ENCODE measurements at places on chromosomes 4 and X.
A peak's percentile ranks its signal among the peaks of the same experiment; 100 is the strongest.

DNA sequence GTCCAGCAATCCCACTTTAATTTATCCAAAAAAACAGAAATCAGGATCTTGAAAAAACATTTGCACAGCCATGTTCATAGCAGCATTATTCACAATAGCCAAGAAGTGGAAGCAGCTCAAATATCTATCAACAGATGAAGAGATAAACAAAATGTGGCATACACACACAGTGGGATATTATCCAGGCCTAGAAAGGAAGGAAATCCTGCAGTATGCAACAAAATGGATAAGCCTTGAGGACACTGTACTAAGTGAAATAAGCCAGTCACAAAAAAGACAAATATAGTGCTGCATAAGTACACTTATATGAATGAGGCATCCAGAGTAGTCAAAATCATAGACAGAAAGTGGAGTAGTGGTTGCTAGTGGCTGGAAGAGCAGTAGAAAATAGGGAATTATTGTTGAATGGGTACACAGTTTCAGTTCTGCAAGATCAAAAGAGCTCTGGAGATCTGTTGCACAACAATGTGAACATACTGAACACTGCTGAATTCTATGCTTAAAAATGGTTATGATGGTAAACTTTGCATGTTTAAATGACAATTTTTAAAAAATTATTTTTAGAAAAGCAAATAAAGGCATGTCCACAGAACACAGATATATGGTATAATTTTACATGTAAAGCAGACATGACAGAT lies 25.6 kb downstream of the CHM start:
- no peak for DNase-seq

DNA sequence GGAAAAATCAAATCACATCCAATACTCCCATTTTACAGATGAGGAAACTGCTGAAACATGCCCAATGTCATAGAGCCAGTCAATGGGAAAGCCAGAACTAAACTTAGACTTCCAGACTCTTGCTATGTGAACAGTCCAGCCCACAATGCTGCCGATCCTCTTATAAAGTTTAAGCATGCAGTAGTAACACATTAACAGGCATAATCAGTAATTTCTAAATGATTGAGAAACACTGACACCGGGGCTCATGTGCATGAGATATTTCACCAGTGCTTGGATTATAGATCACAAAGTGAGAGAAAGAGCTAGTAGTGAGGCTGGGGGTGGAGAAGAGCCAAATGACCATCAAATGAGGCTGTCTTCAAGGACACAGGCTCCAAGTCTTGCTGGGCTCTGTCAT lies 2.5 kb downstream of the BDH2 start:
- no peak for DNase-seq

GRCh38 chr4:10106421-10107039 lies 10.1 kb downstream of the WDR1 start:
- DNase-seq, result no peak

- no peak for DNase-seq
Observed at GRCh38 chr4:119897260-119897659, 169.4 kb downstream of the MAD2L1 start.

GRCh38 chr4:80265571-80266252 lies 752 bp upstream of the FGF5 start:
- no peak for DNase-seq

DNA sequence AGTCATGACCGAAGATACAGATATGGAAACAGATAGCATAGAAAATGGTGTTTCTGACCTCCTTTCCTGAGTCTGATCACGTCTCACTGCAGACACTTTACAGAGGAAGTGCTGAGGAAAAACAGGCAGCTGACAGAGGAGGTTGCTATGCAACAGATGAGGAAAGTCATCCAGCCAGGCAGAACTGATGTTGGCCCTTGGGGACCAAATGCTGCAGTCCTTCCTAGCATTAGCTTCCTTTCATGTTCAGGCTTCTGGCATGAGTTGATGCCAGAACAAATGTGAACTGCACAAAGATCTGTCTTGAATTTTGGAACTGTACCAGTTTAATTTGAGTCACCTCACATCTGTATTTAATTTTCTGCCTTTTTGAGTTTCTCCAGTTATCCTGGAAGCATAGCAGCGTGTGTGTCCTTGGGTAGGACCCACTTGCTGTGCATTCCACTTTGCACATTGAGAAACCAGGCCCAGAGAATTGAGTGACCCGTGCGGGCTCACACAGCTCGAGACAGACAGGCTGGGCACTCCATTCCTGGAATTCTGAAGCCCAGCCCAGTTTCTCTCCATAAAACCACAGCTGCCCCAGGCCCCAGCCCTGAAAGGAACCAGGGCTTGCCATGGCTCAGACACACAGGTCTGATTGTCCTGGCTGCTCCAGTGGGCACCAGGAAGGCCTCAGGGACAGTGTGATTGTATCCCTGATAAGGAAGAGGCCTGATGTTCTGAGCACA lies 1.4 kb upstream of the MAGED1 start:
- no peak for DNase-seq

DNA sequence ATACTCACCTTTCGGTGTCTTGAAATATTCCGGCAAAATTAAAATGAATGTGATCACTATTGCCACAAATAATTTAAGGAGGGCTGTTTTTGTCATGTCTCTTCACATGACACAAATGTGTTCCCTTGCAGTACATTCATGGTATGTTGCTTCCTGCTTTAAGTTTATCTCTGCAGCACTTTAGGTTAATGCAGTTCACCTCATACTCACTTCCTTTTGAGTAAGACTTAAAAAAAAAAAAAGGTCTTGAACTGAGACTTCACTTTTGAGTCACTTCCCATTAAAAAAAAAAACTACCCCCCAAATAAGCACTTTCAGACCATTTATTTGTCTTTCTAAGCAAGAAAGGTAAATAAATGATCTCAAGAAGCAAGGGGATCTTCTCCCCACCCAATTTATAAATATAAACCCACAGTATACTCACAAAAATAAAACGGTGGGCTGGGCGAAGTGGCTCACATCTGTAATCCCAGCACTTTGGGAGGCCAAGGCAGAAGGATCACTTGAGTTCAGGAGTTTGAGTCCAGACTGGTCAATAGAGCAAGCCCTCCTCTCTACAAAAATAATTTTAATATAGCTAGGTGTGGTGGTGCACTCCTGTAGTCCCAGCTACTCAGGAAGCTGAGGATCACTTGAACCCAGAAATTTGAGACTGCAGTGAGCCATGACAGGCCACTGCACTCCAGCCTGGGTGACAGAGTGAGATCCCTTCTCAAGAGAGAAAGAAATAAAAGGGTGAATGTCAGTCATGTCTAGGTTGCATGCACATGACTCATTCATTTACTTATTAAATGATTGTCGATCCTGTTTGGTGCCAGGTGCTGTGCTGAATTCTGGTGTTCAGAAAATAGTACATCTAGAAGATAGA lies at the start of gene TMEM156:
TSS of gene TMEM156 (minus strand) at position 192 of the 868 bp plus-strand sequence. CDS start at position 96, 96 bp downstream.
- no peak for DNase-seq

DNA sequence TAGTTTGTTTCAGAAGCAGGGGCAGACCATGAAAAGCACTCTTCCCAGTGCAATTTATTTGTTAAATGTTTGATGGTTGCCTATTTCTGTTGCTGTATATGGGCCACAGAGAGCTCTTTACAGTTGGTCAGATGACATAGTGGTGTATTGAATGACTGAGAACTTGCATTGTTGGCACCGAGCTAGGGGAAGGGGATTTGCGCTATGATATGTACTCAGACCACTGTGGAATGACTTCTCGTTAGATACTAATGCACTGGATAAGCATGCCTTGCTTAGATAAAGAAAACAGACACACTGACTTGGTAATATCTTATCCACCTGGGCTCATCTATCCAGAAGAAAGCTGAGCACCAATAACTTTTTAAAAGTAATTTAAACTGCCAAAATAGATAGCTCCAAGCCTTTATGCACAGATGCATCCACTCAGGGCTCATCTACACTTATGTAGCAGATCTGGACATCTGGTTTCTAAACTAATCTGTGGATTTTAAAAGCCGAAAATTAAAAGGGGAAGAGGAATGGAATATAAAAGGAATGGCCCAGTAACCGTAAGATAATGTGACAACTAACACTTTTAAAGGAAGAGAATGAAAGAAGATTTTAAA lies 132.7 kb downstream of the GATB start:
- DNase-seq, result no peak

GRCh38 chrX:79107891-79108718 lies 36.4 kb upstream of the GPR174 start:
- no peak for DNase-seq

- no peak for DNase-seq
Observed at GRCh38 chr4:183747931-183748670, 89.0 kb downstream of the TRAPPC11 start.

- no peak for DNase-seq
Observed at GRCh38 chr4:105345358-105345757, 128.5 kb downstream of the PPA2 start.

- no peak for DNase-seq
Observed at GRCh38 chr4:13642170-13642950, 14.8 kb upstream of the BOD1L1 start.

- no peak for DNase-seq
Observed at GRCh38 chr4:141416677-141417363, 196.1 kb downstream of the ZNF330 start.

- DNase-seq, result no peak
Observed at GRCh38 chr4:39713691-39714090, 15.8 kb downstream of the UBE2K start.

DNA sequence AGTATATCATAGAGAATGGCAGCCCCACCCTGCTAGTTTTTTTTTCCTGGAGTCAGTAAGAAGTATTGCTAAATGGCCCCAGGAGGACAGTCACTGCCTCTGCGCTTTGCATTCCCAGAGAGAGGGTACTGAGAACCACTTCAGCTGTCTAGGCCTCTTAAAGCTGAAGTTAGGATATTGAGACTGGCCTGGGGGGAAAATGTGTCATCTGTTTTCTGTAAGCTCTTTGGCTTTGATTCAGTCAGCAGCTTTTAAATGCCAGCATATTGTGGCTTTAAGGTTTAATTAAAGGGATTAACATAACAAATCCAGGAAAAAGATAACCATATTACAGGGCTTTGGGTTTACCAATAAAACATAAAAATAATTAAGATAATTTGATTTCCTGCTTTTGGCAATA lies 852.0 kb downstream of the PCDH18 start:
- DNase-seq, result no peak

- no peak for DNase-seq
Observed at GRCh38 chrX:132692066-132692465, 203.2 kb upstream of the MBNL3 start.

GRCh38 chr4:76623217-76624045 lies 188.4 kb downstream of the SHROOM3 start:
- DNase-seq, result no peak

- DNase-seq, result no peak
Observed at GRCh38 chr4:126130215-126130614, 815.5 kb downstream of the FAT4 start.

DNA sequence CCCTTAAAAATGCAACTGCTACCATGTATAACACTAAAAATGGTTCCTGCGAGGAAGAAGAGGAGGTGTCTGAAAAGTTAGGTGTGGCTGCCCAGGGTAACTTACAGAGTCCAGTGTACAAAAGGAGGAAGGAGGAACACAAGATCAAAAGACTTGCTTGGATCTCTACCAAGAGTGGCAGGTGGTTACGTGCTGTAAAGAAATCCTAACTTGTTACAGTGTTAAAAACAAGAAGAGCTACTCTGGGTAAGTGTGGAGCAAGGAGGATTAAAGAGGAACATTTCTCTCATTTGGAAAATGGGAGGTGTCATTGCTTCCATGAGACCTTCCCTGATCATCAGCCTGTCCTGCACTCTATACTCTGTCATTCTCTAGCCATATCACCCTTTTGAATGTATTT lies 242.0 kb downstream of the PTTG2 start:
- DNase-seq, result no peak

- DNase-seq, result peak; percentile 23
Observed at GRCh38 chrX:63750811-63751210, 34.2 kb downstream of the ARHGEF9 start.

- DNase-seq, result no peak
Observed at GRCh38 chr4:26632916-26633315, 49.0 kb downstream of the TBC1D19 start.

DNA sequence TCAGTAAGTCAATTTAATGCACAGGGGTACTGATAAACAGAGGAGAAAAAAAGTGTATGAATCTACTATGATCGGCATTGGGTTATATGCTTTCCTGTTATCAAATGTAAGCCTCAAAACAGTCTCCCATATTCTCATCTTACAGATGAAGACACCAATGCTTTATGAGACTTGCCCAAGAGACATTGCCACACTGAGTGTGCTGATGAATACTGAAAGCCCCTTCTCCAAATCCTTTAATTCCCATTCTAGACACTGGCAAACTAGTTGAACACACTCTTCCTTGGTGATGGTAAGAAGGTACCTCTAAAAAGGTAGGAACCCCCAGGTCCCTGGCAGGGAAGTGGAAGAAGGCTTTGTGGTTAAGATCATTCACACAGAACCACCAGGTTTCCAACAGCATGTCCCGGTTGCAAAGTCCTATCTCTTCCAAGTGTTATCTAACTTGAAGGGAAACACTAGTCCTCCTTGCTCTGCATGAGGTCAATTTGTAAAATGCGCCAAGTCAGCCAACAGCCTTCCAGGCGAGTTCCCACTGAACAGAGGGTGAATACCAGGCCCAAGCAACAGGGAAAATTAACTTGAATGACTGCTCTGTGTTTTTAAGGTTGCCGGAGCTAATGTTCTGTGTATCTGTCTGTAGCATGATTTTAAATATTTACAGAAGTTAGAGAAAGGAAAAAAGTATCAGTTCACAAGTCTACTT lies 5.1 kb downstream of the SETD7 start:
- no peak for DNase-seq

DNA sequence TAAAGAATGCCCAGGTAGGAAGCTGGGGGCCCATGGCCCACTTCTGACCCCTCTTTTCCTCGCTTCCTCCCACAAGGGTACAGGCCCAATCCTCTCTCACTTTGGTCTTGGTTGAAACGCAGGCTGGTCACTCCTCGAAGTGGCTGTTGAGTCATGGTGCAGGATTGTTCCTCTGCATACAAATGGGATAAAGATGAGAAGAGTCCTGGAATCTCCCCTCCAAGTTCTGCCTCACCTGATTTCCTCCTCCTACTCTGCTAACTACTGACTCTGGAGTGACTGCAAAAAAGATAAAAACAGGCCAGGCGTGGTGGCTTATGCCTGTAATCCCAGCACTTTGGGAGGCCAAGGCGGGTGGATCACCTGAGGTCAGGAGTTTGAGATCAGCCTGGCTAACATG lies 1.7 kb downstream of the WDR45 start:
- DNase-seq, result no peak

DNA sequence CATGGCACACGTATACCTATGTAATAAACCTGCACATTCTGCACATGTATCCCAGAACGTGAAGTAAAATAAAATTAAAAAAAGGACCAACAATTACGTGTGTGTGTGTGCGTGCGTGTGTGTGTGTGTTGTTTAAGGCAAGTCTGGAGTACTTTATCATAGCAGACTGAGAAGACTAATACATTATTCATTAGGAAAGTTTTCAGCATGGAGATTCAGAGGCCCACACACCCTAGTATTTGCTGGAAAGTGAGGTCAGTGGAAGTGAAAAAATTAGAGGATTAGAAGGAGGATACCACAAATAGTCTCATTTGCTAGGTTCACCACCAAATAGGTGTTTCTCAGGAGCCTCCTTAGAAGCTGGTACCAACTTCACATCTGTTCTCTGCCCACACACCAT lies 457.1 kb upstream of the CPEB2 start:
- DNase-seq, result no peak

- DNase-seq, result no peak
Observed at GRCh38 chr4:10353110-10353509, 104.1 kb downstream of the ZNF518B start.

GRCh38 chr4:109990261-109991257 lies 77.9 kb downstream of the EGF start:
- no peak for DNase-seq
